ENCODE measurements at places on chromosomes 12 and 14.
A peak's percentile ranks its signal among the peaks of the same experiment; 100 is the strongest.

DNA sequence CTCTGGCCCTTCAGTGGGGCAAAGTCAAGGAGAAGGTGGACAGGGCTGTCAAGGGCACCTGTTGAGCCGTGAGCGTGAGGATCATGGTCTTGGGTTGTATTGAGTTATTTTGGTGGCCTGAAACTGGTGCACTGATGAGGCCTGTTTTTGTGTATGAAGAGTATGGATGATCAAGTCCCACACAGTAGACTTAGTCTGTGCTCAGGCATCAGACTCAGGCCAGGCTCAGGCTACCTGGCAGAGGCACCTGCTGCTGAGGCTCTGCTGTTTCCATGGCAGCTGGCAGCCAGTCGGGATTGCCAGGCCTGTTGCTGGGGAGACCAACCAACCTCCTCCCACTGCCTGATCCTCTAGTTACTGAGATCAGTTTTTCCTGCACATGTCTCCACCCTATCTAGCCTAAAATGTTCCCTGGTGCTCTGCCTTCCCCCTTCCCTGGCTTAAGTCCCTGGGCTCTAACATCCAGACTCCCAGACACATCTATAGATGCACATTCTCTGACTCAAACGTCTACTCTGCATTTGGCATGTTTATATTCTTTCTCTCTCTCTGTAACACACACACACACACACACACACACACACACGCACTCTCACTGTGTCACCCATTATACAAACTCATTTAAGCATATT, 5.1 kb downstream of the JPH4 start:
- DNase-seq, result no peak

DNA sequence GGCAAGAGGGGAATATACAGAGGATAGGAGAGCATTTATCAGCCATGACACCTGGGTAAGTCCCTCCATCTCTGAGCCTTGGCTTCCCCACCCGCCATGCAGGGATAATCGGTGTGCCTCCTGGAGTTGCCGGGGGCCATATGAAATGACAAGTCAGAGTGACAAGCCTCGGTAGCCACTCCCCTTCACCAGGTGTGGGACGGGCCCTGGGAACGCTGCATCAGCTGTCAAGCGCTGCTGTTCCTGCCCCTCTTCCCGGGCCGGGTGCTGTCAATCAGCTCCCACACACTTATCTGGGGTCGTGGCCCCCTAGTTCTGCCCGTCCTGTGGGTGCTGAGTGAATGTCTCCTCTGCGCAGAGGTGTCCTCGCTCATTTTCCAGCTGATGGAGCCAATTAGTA, 57.2 kb downstream of the MVK start:
- no peak for DNase-seq

- DNase-seq, result no peak
Observed at GRCh38 chr12:22535478-22535877, 8.9 kb downstream of the C2CD5 start.

DNA sequence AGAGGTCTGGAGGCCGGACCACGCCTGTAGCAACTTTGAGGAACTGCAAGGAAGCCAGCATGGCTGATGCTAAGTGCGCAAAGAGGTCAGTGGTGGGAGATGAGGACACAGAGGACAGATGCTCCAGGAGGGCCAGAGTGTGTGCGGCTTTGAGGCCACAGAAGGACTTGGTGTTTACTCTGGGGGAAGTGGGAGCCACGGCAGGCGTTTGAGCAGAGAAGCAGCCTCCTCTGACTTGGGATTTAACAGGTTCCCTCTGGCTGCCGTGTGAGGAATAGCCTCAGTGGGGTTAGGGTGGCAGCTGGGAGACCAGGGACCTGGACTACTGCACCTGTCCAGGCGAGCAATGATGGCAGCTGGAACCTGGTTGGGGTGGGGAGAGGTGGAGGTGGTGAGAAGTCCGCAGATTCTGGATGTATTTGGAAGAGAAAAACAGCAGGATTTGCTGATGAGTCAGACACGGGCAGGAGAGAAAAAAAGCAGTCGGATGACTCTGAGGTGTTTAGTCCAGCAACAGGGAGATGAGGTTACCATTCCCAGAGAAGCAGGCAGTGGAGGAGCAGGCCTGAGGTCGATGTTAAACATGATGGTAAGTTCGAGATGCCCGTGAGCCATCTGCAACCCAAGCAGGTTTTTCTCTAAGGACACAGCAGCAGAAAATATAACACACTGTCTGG, 143.5 kb downstream of the SCARB1 start:
- no peak for DNase-seq

- DNase-seq, result no peak
Observed at GRCh38 chr14:70662080-70662479, 20.4 kb downstream of the TTC9 start.

GRCh38 chr14:68610251-68610793, 182.5 kb downstream of the ZFP36L1 start:
- DNase-seq, result no peak

DNA sequence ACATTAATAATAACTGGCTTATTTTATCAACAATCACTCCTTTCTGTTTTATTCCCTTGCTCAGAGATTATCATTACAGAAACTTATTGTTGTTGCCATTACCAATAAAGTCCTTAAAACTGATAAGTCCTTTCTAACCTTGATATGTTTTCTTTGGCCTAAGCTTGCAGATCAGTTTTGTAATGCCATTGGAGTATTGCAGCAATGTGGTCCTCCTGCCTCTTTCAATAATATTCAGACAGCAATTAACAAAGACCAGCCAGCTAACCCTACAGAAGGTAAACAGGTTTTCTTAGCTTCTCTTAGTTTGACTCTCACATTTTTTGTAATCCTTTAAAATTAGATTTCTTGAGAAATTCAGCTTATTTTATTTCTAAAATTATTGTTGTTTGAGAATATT, 3.9 kb downstream of the MED21 start:
- no peak for DNase-seq

GRCh38 chr12:48000878-48001504, 3.3 kb downstream of the COL2A1 start:
- DNase-seq, result peak; percentile 62

DNA sequence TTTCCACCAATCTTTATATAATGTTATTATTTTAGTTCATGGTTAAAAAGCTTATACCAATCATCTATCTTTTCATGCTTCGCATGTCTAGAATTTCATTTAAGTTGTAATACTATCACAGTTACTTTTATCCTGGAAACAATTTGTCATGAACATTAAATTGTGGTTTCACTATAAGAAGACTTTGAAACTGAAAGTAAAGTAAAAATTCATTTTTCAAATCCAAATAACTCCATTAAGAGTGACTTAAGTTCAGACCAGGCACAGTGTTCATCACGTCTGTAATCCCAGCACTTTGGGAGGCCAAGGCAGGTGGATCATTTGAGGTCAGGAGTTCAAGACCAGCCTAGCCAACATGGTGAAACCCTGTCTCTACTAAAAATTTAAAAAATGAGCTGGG, 12.4 kb downstream of the ESR2 start:
- no peak for DNase-seq

DNA sequence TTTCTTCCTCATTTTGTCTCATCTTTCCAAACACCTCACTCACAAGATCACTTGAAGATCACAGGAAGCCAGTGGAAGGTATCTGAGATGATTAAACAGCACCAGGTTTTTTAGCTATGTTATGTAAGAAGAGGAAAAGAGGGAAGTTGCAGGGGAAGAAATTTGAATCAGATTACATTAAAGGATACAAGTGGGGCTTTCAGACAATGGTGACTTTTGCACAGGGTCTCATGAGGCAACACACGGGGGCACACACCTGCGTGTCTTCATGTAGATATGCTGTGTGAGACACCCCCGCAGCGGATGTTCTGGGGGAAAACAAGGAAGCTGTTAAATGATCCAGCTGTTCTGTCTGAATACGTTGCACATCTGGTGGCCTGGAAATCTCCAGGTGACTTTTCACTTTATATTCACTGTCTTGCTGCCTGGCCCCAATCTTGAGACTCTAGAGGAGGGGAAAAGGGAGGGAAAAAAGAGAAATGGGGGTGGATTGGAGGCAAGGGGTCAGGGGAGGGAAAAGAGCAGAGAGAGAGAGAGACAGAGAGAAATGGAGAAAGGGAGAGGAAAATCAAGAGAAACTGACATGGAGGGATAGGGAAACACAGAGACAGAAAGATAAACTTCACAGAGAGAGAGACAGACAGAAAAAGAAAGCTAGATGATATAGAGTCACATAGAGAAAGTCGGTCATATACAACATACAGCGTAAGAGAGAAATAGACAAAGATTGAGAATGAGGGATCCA, 36.3 kb upstream of the PPP1CC start:
- DNase-seq, result no peak

DNA sequence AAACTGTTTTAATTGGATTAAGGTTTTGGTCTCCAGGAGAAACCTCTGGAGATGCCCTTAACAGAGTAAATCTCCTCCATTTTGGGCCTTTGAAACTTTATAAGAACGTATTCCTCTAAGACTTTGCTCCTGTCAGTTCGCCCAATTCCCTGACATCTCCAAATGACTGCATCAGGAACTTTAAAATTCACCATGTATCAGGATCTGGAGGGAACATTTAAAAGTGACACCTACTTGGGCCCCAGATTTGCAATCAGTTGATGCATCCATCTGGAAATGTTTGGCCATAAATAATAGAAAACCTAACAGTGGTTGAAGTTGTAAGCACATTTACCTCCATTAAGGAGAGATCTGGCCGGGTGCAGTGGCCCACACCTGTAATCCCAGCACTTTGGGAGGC, 144.1 kb upstream of the WSCD2 start:
- DNase-seq, result no peak

- DNase-seq, result no peak
Observed at GRCh38 chr12:26786865-26787514, 46.0 kb downstream of the ITPR2 start.

- no peak for DNase-seq
Observed at GRCh38 chr14:95850429-95850828, 26.2 kb upstream of the TUNAR start.

GRCh38 chr12:104422441-104422840, 34.3 kb upstream of the CHST11 start:
- no peak for DNase-seq

- DNase-seq, result no peak
Observed at GRCh38 chr14:80988735-80989429, 33.5 kb downstream of the TSHR start.

DNA sequence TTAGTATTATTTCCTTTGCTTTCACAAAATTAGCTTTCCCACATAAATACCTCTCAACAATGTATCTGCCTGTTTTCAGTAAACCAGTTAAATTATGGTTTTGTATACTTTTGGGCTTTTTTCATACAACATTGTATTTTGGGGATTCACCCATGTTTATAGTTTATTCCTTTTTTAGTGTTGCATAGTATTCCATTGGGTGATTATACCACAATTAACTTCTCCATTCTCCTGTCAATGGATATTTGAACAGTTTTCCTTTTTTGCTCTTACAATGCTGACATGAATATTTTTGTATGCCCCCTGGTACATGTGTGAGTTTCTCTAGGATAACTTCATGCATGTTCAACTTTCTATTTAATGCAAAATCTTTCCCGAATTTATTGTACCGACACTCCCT, 12.6 kb upstream of the NDUFA12 start:
- no peak for DNase-seq

GRCh38 chr14:55599250-55599879, 19.4 kb downstream of the KTN1 start:
- DNase-seq, result no peak

Data from 8988T (cell line).